Left forelimb (tissue), 1 donor: ENCODE measurements at places on chromosomes 5 and 9.

- peak; percentile 78 for DNase-seq
Observed at GRCh38 chr9:134128727-134129679, 6.9 kb upstream of the WDR5 start.

DNA sequence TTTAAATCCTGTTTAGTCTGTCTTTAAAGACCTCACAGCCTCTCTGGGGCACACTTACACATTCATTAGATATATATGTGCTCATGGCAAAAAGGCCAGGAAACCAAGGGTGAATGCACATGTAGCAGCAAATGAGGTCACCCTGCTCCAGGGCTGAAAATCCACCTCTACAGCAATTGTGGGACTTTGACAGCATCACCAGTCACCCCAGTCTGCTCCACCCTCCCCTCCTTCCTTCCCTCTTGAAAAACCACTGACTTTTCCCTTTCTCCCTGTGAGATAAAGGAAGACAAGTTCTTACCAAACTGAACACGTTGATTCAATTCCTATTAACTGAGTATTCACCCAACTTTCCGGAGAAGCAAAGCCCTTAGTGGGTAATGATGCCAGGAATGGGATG is 15.2 kb upstream of the SH3RF2 start:
- DNase-seq: no peak

DNA sequence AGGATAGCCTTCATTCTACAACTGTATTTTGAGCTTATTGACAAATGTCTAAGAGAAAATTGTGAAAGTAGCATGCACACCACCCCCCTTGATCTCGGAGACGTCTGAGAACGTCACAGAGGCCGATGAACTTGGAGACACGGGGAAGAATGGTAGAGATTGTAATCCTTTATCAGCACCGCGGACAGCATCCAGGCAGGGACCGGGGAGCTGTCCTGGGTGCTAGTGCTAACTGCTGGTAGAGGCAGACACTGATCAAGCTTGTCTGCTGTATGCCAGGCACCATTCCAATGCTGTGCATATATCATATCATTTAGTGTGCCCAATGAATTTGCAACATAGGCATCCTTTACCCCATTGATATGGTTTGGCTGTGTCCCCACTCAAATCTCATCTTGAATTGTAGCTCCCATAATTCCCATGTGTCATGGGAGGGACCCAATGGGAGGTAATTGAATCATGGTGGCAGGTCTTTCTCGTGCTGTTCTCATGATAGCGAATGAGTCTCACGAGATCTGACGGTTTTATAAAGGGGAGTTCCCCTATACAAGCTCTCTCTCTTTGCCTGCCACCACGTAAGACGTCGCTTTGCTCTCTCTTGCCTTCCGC is 98.8 kb downstream of the LHX2 start:
- peak; percentile 82 for DNase-seq

DNA sequence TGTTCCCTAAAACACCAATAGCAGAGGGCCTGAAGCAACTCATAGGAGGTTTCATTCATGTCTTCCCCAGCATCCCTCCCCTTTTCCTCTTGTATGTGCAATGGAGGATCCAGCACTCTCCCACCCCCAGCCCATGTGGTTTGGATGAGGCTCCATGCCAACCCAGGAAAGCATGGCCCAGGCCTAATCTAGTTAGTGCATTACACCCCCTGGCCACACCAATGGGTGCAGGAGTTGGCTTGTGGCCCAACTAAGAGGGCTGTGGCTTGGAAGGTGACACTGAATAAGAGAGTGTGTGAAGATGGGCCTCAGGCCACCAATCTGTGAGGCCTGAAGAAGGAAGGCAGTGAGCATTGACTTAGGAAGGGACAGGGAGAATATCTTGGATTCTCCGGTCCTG is 70.8 kb upstream of the SMIM23 start:
- DNase-seq: peak; percentile 25

DNA sequence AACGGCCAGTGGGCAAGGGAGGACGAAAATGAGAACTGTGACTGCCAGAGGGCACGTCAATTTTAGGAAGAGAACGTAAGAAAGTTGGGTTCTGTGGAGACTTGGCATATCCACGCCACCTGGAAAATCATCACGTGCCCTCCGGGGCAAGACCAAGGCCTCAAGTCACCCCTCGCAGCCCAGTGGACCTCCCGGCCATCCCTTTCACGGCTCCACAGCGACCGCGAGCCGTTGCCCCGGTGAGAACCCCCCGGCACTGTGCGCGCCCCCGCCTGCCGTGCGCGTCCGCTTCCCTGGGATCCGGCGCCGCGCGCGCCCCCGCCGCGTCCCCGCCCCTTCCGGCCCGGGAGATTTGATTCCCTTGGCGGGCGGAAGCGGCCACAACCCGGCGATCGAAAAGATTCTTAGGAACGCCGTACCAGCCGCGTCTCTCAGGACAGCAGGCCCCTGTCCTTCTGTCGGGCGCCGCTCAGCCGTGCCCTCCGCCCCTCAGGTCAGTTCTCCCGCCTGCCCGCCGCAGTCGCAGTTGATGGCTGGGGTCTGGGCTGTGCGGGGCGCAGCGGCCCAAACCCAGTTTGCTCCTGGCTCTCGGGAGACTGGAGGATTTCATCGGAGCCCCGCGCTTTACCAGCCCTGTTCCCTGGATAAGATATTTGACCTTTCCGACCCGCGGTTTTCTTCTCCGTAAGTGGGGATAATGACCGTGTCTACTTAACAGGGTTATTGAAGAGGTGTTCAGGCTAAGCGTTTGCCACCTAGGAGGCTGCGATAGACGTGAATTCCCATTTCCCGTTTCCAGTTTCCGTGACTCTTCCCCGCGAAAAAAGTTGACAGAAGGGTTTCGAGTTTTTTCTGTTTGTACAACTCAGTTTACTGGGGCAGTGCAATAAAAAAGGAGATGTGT is at the start of gene MELK:
Gene MELK (plus strand): TSS at position 381 of the 904 bp plus-strand sequence. CDS start 8,787 bp downstream, outside the sequence.
- peak; percentile 92 for DNase-seq

GRCh38 chr9:4263591-4263990 is 36.3 kb downstream of the GLIS3 start:
- no peak for DNase-seq

- no peak for DNase-seq
Observed at GRCh38 chr9:1513105-1513504, 462.9 kb downstream of the DMRT2 start.

DNA sequence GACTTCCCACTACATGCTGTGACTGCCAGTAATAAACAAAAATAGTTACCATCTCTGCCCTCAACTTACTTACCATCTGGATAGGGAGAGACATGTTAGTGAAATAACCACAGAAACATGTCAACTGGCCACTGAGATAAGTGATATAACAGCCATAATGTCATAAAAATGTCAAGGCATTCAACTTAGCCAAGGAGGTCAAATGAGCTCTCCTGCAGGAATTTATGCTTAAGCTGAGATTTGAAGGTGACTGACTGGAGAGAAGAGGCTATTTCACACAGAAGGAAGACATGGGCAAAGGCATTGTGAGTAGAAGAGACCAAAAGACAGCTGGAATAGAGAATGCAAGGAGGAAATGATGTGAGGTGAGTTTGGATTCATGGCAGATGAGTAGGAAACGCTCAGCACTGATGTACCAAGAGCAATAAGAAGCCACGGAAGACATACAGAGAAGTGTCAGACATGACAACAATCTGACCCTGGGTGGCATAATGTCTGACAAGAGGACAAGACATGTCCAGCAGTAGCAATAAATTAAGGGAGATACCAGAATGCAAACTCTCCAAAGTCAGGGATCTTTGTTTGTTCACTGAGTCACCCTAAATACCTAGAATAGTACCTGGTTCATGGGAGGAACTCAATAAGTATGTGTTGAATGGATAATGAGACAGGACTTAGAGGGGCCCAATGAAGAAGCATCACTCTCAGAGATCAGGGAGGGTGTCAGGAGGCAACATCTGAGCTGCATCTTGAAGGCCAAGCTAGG is 318.8 kb downstream of the ACTL7B start:
- no peak for DNase-seq

- no peak for DNase-seq
Observed at GRCh38 chr5:57249265-57249874, 75.5 kb downstream of the GPBP1 start.
